OCI-LY7 (cell line): ENCODE measurements at places on chromosomes 3 and 15. TPM values are rescaled to one million over a fixed set of nuclear protein-coding genes. Genes with fewer than 3 reads are reported as not detected.
A peak's percentile ranks its signal among the peaks of the same experiment; 100 is the strongest.

- no peak for DNase-seq
Measured at GRCh38 chr3:190522621-190523222, 8.8 kb downstream of the IL1RAP start.

DNA sequence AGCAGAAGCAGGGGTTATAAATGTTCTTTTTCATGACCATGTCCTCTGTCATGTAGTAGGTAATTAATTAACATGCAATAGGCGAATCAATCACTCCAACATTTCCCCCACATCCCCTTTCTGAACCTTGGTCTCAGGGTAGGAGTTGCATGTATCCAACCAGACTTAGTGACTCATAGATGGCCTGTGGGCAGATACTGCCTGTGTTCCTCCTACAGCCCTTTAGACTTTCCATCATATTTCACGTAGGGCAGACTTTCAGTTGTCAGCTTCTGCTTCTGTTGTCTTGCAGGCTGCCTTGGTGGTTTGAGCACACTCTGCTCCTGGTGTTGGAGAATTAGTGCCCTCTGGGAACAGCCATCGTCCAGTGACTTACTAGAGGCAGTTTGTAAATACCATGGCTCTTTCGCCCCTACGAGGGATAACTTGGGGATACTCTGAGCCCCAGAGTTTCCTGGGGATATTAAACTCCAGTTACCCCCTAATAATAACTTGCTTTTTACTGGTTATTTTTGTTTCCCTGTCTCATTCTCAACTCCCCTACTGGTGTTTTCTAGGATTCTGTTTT, 244.4 kb downstream of the EDEM1 start:
- no peak for DNase-seq

- DNase-seq: no peak
Measured at GRCh38 chr15:90706394-90707327, 10.5 kb upstream of the BLM start.

The LMLN gene
- total RNA-seq: 6.2 and 7.1 TPM in 2 replicates

The GPR160 gene
- 115 and 117 TPM in 2 replicates for total RNA-seq

The CHRNA7 gene
- not detected in 2 replicates for total RNA-seq

- DNase-seq: no peak
Measured at GRCh38 chr15:77347197-77347596, 72.7 kb downstream of the PEAK1 start.

DNA sequence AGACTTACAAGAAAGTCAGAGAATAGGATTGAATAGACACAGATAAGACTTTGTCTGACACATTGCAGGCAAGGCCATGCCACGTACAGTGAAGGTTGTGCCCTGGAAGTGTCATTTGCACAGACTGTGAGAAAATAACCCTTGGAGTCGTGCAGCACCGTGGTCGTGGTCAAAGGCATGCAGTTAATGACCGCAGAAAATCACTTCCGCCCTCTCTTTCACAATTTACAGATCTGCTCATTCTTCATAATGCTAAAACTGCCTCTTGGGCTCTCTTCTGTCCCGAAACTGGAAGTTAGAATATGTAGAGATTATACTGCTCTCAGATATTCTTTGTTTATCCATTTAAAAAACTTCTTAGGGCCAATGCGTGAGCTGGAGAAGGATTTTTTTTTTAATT, 73.2 kb upstream of the CTXND1 start:
- DNase-seq: no peak

The CPLX3 gene
- 1.5 and 2.1 TPM in 2 replicates for total RNA-seq

GRCh38 chr3:168796339-168796738, 700.6 kb upstream of the GOLIM4 start:
- DNase-seq: no peak

The BCL2A1 gene
- 2.3 and 4.5 TPM in 2 replicates for total RNA-seq

The CCDC191 gene
- 4.2 and 7.3 TPM in 2 replicates for total RNA-seq

The GPR62 gene
- not detected in 2 replicates for total RNA-seq

The RBP2 gene
- not detected in 2 replicates for total RNA-seq

DNA sequence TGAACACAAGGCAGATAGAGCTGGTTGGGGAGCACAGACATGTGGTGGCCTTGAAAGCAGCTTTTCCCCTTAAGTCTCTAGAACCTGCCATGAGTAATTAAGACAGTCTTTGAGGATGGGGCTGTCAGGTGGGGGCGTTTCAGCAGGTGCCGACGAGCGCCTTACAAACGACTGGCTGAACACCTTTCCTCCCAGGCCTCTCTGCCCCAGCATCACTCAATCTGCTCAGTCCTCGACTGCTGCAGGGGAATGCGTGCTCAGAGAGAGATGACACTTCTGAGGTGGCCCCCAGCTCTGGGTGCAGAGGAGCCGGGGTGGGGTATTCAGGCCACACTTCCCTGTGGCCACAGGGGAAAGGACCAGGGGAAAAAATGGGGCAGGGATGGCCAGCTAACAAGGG, 8.1 kb upstream of the NCKIPSD start:
- DNase-seq: no peak

The PLAAT1 gene
- not detected in 2 replicates for total RNA-seq

GRCh38 chr3:152505926-152506325, 237.2 kb downstream of the MBNL1 start:
- no peak for DNase-seq

GRCh38 chr3:115062412-115062956, 84.6 kb downstream of the ZBTB20 start:
- DNase-seq: no peak

- DNase-seq: no peak
Measured at GRCh38 chr3:28139288-28139687, 102.1 kb upstream of the CMC1 start.

The IL1RAP gene
- total RNA-seq: 5.1 and 5.6 TPM in 2 replicates

The ECE2 gene
- not detected in 2 replicates for total RNA-seq

DNA sequence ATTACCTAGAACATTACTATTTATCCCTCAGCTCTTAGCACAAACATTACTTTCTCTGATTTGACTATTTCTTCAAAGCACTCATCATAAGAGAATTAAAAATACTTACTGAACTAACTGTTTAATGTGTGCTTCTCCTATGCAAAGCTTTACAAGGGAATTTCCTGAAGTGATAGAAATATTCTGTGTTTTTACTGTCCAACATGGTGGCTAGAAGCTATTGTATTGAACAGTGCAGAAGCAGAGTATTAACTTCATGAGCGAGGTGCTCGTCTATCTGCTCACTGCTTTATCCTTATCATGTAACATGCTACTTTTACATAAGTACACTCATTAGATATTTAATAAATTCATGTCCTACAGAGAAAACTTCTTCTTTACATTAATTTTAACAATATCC, 239.1 kb downstream of the ISL2 start:
- DNase-seq: no peak

GRCh38 chr3:69328103-69328962, 57.6 kb downstream of the FRMD4B start:
- DNase-seq: no peak

The SERP1 gene
- total RNA-seq: 97.4 and 101 TPM in 2 replicates

The QTRT2 gene
- total RNA-seq: 54.6 and 57.2 TPM in 2 replicates

DNA sequence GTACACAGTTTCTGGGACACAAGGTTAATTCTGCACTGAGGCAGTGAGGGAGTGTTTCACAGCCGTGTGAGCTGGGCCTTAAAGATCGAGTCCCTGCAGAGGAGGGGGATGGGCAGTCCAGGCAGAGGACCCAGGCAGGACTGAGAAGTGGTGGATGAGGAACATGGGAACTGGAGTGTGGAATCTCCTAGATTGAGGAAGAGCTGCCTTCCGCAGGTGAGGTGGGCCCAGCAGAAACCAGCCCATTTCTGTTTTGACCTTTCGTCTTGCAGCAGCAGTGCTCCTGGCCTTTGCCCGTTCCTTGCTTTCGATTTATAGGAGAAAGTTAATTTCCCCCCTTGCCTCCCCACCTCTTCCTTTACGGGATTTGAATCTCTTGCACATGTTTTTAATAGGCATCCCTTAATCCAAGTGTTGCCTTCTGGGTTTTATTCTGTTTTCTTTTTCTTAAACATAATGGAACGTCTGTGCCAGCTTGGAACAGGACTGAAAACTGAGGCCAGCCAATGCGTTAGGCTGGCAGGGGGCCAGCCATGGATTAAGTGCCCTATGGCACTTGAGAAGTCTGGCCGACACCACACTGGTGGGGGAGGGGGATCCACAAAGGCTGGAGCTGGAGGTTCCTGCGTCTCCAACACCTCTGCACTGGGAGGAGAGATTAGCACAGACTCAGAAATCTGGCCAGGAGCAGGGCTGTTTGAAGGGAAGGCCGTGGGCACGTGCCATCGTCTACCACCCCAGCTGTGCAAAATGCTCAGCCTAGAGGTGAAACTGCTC, 78.1 kb downstream of the AAGAB start:
- DNase-seq: no peak

The SEC61A1 gene
- 118 and 133 TPM in 2 replicates for total RNA-seq

The ISG20 gene
- 244 and 310 TPM in 2 replicates for total RNA-seq

The LMCD1 gene
- not detected in 2 replicates for total RNA-seq

- no peak for DNase-seq
Measured at GRCh38 chr3:89223188-89223587, 115.8 kb downstream of the EPHA3 start.

GRCh38 chr15:43225201-43225949, 4.6 kb upstream of the EPB42 start:
- peak; percentile 60 for DNase-seq

The GFM1 gene
- total RNA-seq: 40.4 and 53.7 TPM in 2 replicates
